Hematopoietic multipotent progenitor cell treated with erythropoietin and hydrocortisone succinate and interleukin-3 and kit ligand, for 8 days (in vitro differentiated cells): ENCODE measurements at places on chromosomes 11 and 22.

GRCh38 chr11:15104166-15104565 is 10.6 kb upstream of the INSC start:
- DNase-seq: no peak

DNA sequence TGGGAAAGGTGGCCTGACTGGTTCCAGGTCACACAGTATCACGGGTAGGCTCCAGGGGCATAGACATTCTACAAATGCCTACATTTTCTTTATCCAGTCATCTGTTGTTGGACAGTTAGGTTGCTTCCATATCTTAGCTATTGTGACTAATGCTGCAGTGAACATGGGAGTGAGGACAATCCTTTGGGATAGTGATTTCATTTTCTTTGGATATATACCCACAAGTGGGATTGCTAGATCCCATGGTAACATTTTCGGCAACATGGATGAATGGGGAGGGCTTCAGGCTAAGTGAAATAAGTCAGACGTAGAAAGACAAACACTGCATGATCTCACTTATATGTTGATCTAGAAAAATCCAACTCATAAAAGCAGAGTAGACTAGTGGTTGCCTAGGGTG is 744.3 kb downstream of the NTM start:
- no peak for DNase-seq

GRCh38 chr22:39624501-39624821 is 53.9 kb downstream of the CACNA1I start:
- DNase-seq: peak; percentile 42

DNA sequence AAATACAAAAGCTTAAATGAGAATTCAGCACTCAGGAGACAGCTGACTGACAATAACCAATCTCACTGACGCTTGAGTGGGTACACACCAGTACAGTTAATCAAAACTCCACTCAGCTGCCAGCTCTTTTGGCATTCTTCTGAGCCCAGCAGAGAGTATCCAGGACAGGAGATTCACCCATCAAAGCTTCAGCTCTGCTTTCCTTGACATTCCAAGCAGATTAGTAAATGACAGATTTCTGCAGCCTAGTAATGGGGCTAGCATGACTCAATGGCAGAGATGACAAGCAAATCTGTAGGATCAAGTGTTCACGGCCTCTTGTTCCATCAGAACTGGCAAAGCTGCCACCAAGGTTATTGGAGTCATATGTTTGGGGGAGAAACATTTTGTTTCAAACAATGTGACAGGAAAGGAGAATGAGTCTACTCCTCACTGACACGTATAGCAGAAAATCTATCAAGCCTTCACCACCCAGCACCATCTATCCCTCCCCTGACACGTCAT is 420.0 kb downstream of the DYNC2H1 start:
- DNase-seq: no peak

GRCh38 chr22:20011993-20012740 is 4.5 kb downstream of the ARVCF start:
- no peak for DNase-seq

- DNase-seq: no peak
These were observed 10.7 kb downstream of the ZNF195 start for GRCh38 chr11:3368199-3368598.

DNA sequence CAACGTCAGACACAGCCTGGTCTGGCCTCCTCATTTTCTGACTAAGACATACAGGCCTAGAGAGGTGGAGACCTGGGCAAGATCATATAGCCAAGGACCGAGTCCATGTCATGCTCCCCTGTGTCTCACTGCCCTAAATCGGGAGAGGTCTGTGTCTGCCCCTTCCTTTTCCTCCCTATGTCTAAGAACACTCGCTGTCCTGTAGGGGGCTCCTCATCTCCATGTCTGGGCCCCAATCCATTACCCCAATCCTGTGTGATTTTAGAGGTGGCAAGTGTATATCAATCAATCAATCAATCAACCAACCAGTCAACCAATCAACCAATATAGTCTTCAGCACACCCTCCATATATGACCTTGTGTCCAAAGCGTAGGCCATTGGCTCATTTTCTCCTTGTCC is 125.7 kb downstream of the KIRREL3 start:
- peak; percentile 2 for DNase-seq

- DNase-seq: no peak
These were observed 712.8 kb upstream of the CNTN5 start for GRCh38 chr11:98307827-98308491.

DNA sequence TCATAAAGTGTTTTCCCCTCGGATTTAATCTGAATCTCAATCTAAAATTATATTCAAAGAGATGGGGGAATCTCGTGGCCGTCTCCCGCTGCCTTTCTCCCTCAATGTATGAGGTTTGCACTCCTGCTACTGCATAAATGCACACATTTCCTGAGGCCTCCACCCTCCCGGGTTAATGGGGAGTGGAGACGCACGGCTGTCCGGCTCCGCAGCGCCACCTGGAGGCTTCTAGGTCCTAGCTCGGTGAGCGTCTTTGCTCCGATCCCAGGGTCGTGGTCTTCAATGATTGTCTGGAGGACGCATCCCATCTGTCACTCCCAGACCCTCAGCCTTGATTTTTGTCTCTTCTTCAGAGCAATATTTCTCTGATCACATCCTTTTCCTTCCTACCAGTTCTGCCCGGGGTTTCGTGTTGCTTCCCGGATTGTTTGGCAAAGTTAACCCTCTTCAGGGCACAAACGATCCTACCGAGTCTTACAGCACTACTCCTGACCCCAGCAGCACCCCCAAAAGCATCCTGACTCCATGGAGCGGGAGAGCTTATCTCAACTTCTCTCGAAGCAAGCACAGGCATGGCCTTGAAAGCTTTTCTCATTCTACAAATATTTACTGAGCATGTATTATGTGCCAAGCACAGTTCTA is at the start of gene LMO1:
Gene LMO1, minus strand, starts transcription at position 110 of the 642 bp plus-strand sequence. CDS start 516 bp downstream, outside the sequence.
- DNase-seq: peak; percentile 75

- DNase-seq: no peak
These were observed 1485.7 kb downstream of the BRD1 start for GRCh38 chr22:48342016-48342415.

- no peak for DNase-seq
These were observed 348.9 kb downstream of the CADM1 start for GRCh38 chr11:115155320-115155719.

DNA sequence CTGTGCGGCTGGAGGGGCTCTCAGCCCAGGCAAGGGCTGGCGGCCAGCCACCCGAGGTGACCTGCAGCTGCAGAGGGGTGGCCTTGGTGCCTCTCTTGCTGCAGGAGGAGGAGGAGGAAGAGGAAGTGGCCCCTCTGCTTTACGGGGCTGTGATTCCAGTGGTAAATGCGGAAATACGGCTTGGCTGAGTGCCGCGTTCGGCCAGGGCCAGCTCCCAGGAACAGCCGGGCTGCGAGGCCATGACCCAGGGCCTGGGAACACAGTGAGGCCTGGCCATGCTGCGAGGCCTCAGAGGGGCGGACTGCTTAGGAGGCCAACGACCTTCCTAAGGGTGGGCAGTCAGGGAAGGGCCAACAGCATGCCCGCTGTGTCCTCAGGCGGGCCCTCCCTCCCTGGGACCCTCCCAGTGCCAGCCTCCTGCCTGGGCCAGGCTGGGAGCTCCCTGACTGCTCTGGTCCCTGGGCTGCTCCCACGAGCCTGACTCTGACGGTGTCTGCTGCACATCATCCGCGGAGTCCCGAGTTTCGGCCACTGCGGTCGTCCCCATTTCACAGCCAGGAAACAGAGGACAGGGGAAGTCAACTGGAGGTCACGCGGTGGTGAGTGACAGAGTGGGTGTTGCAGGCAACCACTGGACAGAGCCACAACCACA is 20.8 kb upstream of the PPARA start:
- no peak for DNase-seq

DNA sequence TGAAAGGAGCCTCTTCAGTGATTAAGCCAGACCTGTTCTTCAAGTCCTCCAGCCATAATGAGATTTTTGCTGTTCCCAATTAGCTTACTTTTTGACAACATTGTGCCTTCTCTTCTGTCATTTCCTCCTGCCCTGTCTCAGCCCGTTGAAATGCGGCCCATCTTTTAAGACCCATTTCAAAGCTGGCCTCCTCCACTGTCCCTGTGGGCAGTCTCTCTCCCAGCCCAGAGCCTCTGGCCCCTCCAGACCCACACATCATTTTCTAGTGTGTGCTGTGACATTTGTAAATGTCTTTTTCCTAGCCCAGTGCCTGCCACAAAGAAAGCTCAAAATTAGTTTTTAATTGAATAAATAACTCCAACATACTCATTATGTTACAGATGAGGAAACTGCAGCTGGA is 70.9 kb downstream of the BUD13 start:
- DNase-seq: no peak

GRCh38 chr11:2812371-2812991 is 73.1 kb downstream of the CDKN1C start:
- DNase-seq: peak; percentile 3

- peak; percentile 78 for DNase-seq
These were observed 8.9 kb upstream of the NLRP6 start for GRCh38 chr11:269146-269890.

DNA sequence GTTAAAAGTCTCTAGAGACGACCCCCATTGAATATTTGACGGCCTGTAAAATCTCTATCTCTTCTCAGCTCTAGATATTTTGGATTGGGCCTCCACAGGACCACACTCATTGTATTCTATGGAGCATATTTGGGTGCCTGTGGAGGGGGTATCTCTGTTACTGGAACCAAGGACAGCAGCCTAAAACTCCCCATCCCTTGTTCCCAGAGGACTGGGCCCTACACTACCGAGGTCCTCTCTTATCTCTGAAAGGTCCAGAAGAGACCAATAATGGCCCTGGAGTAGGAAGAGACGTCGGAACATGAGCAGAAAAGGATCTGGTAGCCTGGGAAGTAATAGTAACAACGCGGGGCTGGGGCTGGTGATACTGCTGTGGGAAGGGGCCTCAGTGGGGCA is 542 bp downstream of the HPS4 start:
- DNase-seq: no peak
